ENCODE measurements at places on chromosomes 5 and 9. TPM values are rescaled to one million over a fixed set of nuclear protein-coding genes. Genes with fewer than 3 reads are reported as not detected.
A peak's percentile ranks its signal among the peaks of the same experiment; 100 is the strongest.

- no peak for DNase-seq
- H3K4me1 ChIP-seq, result no peaks in the 10 kb centered on the region
- no peaks in the 10 kb centered on the region for H3K27me3 ChIP-seq
These were observed 344.2 kb upstream of the CCNH start for GRCh38 chr5:87756951-87757350.

DNA sequence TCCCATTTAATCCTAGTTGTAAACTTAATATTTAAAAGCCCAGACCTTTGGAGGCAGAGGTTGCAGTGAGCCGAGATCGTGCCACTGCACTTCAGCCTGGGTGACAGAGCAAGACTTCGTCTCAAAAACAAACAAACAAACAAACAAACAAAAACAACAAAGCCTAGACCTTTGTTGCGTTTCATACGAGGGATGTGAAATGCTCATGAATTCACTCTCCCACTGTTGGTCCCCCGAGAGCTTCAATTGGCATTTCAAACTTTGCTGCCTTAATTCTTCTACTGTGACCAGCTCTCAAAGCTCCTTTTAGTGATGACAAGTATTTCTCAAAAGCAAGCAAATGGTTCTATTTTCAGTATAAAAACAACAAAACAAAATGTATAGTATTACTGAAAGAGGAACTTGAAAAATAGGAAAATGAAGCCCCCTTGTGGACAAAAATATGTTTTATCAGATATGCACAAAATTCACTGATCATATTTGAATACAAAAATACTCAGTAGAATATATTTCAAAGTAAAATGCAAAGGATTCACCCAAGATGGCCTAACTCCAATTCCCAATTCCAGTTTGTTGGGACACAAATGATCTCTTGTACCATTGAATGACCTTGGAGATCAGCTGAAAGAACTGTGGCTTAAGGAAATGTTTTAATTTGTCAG is 140.4 kb downstream of the ESM1 start:
- no peak overlapping the region for H3K27ac ChIP-seq
- no peaks in the 10 kb centered on the region for H3K36me3 ChIP-seq
- peaks cover 4% of the 10 kb centered on the region for H3K4me1 ChIP-seq
- H3K4me3 ChIP-seq, result no peak overlapping the region

- no peaks in the 10 kb centered on the region for H3K36me3 ChIP-seq
- no peaks in the 10 kb centered on the region for H3K27me3 ChIP-seq
- H3K4me1 ChIP-seq, result no peaks in the 10 kb centered on the region
- no peak overlapping the region for H3K27ac ChIP-seq
These were observed 47.4 kb upstream of the TENT2 start for GRCh38 chr5:79564798-79565279.

The CER1 gene
- total RNA-seq, result not detected

The SUSD3 gene
- total RNA-seq, result 3.6 TPM

DNA sequence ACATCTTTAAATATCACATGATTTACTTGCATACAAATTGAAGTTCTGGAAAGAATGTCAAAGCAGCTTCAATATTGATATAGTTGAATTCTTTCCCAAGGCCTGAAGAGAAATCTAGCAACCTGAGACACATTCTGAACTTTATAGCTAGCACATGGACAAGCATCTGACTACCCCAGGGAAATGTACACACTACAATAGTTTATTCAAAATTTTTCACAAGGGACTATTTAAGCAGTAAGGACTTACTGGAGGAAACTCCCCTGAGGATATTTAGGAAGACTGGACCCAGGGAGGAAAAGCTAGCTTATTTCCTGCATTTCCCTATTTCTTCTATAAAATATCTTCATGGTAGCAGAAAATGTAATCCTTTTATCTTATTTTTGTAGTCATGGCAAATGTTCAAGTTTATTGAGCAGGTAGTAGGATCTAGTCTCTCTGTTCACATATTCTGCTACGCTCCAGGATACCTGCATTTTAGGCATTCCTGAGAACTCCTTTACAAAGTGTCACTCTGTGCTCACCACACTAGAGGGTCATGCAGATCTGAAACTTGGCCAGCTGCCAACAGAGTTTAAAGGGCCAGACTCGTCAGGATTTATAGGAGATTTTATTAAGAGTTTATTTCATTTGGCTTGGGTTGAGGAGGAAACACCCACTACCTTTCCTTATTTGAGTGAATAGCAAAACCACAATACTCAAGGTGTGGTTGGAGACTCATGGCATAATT is 348.4 kb upstream of the FTMT start:
- H3K27me3 ChIP-seq, result no peaks in the 10 kb centered on the region
- no peaks in the 10 kb centered on the region for H3K4me1 ChIP-seq
- DNase-seq, result peak; percentile 18
- H3K36me3 ChIP-seq, result no peaks in the 10 kb centered on the region
- no peak overlapping the region for H3K27ac ChIP-seq
- no peak overlapping the region for H3K4me3 ChIP-seq

The B4GALT7 gene
- 17.5 TPM for total RNA-seq

The IL31RA gene
- not detected for total RNA-seq

All from body of pancreas (tissue), 4 donors.